NCI-H526 (cell line): ENCODE measurements at places on chromosomes 16 and 17.

GRCh38 chr17:38449364-38449763, 21.1 kb downstream of the ARHGAP23 start:
- no peak for DNase-seq

DNA sequence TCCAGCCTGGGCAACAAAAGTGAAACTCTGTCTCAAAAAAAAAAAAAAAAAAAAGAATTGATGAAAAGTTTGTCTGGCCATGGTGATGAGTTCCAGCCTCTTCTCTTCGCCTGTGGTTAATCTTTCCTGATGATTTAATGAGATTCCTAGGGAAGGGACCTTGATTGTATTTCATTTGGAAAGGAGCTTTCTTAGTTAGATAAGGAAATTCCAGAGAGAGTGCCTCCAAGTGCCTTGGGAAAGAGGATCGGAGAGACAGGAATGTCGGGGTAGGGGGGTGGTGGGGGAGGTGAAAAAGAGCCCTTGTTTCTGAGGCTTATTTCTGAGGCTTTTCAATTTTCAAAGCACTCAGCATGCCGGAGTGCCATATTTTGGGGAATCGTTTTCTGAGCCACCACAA, 93.2 kb upstream of the SIAH1 start:
- DNase-seq: no peak

GRCh38 chr16:4407543-4408322, 8.7 kb downstream of the CORO7 start:
- no peak for DNase-seq

DNA sequence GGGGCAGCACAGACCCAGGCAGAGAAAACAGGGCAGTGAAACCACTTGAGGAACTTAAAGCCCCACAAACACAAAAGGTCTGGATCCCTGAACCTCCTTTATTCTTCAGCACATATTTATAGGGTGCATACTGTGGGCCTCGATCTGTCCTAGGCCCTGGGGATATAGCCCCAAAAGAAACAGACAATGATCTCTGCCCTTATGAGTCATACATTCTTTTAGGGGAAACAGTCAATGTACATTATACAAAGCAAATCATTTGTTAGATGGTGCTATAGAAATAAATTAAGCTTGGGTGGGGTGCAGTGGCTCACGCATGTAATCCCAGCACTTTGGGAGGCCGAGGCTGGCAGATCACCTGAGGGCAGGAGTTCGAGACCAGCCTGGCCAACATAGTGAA, 10.0 kb upstream of the HES7 start:
- DNase-seq: no peak

DNA sequence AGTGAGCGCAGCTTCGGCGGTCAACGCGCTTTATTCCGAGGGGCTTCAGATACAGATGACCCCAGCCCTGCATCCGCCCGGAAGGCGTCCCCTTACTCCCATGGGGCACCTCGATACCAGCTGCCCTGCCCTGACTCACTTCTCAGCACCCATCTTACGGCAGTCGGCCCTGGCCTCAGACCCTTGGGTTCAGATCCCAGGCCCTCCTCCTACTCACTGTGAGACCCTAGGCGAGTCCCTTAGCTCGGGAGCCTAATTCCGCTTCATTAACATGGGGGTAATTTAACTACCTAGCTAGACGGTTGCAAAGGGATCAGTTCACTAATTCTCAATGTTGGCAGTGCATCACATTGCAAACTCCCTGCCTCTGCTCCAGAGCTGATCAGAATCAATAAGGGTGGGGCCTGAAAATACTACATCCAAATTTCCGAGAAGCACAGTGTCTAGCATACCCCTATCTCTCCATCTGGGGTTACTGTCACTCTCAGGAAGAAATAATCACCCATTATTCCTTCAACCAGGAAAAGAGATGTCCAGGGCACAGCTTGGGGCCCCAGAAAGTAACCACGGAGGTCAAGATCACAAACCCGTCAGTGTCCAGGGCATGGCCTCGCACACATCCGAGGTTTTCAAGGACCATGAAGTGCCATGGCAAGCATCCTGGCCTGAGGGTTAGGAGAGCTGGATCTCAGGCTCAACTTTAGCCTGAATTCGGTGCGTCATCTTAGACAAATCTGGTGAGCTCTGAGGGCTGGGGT, 415 bp upstream of the FLOT2 start:
- DNase-seq: no peak

GRCh38 chr16:87924041-87924810, 12.1 kb downstream of the CA5A start:
- DNase-seq: peak; percentile 37

GRCh38 chr17:14301279-14302090, 604 bp downstream of the HS3ST3B1 start:
- no peak for DNase-seq

DNA sequence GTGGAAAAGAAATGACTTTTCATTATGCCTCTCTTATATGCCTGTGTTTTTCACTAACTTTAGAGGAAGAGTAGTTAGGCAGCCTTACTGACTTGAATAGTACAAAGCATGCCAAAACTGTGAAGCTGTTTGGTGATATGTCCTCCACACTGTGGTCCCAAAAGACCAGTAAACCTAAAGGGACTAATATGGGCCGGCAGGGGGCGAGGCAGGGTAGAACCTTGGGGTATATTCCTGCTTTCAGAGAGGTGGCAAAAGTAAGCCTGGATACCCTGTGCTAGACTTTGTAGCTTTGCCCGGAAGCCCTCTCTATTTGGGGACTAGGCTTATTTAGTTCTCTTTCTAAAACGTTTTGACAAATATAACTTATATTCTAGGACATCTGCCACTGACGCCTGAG, 36.5 kb upstream of the VWA3A start:
- DNase-seq: no peak

DNA sequence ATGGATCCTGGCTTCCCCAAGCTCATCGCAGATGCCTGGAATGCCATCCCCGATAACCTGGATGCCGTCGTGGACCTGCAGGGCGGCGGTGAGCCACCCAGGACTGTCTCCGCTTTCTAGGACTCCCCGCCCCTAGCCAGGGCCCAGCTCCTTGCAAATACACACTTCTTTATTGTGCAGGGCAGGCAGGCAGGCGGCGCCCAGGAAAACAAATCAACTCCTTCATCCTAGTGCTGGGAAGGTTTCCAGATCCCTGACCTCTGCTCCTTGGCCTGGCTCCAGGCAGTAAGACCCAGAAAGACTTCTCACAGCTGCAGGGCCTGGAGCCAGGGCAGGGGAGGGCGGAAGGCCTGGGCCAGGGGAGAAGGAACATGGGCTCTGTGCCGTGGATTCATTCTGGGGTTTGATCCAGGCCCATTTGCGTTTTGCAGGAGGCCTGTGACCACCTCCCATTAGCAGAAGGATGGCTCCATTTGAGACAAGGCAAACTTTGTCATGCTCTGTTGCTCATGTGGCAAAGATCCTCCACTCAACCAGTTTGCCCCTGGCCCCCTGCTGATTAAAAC, 6.0 kb upstream of the LPCAT2 start:
- DNase-seq: no peak

DNA sequence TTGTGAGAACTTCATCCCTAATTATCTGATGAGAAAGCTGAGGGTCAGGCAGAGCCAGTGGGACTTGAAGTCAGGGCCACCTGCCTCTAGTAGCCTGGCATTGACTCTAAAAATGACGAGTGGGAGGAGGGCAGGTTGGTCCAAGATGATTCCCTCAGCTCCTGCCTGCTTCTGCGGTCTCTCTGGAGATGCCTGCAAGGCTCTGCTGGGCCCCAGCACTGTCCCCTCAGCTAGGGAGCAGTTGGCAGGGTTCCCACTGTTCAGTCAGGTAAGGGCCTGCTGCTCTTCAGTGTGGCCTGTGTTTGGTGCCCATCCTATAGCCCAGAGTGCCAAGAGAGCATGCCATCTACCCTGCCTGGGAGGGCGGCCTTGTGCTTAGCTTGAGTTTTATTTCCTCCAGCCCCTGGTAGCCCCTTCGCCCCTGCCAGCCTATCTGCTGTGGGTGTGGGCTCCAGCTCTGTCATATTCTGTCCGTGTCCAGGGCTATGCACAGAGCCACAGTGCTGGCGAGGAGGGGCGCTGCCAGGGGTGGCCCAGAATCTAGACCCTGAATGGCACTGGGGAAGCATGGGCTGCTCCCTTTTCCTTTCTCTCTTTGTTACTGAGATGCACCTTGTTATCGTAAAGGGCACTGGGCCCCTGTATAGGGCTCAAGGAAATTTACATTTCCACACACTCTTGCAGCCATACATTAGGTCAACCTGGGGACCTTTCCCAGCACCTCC, 68.5 kb downstream of the CYLD start:
- DNase-seq: no peak

DNA sequence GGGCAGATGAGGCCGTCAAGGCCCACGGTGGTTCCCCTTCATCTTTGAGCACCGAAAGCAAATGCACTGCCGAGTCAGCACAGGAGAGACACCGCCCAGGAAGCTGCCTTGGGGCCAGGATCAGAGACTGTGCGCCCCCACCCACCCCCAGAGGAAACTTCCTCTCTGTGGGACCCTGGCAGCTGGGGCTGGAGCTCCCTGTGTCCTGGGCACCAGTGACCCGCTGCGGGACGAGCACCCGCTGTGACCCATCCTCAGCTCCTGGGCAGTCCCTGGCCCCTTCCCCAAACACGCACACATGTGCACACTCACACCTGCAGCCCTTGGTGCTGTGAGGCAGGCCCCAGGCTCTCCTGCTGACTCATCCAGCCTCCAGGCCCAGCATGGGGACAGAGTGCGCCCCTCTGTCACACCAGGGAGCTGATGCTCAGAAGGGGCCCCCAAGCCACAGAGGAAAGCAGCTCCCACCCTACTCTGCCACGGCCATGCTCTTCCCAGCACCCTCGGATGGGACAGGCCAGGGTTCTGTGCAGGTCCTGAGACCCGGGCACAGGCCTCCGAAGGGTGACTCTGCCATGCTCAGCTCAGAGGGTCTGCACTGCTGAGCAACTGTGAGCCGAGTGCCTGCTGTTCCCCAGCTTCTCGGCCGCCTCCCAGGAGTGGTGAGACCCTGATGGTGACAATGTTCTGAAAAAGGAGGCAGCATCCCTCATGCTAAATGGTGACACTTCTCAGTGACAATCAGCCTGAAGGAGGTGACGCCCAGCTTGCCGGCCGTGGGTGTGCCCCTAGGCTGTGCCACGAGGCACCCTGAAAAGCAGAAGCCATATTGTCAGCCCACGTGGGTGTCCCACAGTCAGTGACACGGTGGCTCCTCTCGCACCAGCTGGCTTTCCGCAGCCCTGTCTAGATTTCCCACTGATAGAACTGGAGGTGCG, 3.6 kb downstream of the PIEZO1 start:
- DNase-seq: no peak

DNA sequence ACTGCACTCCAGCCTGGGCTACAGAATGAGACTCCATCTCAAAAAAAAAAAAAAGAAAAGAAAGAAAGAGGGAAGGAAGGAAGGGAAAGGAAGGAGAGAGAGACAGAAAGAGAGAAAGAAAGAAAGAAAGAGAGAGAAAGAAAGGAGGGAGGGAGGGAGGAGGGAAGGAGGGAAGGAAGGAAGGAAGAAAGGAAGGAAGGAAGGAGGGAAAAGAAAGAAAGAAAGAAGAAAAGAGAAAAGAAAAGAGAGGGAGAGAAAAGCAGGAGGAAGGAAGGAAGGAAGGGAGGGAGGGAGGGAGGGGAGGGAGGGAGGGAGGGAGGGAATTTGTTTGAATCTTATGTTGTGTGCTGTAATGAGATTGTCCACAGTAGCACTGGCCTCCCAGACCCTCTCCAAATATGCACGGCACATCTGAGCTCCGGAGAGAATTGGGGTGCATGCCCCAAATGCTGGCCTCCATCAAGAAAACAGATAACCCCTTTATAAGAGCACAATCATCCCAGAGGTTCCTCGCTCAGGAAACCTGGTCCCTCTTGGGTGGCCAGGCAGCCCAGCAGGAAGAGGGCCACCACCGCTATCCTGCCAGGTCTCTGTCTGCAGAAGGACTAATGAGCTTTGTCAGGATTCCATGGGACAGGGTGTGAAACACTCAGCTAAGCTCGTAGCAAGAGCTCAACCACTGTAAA, 8.8 kb upstream of the EIF1 start:
- no peak for DNase-seq

GRCh38 chr16:71961066-71962039, 38.8 kb downstream of the PKD1L3 start:
- DNase-seq: peak; percentile 79

GRCh38 chr17:55745258-55745657, 5.6 kb upstream of the PCTP start:
- DNase-seq: no peak

DNA sequence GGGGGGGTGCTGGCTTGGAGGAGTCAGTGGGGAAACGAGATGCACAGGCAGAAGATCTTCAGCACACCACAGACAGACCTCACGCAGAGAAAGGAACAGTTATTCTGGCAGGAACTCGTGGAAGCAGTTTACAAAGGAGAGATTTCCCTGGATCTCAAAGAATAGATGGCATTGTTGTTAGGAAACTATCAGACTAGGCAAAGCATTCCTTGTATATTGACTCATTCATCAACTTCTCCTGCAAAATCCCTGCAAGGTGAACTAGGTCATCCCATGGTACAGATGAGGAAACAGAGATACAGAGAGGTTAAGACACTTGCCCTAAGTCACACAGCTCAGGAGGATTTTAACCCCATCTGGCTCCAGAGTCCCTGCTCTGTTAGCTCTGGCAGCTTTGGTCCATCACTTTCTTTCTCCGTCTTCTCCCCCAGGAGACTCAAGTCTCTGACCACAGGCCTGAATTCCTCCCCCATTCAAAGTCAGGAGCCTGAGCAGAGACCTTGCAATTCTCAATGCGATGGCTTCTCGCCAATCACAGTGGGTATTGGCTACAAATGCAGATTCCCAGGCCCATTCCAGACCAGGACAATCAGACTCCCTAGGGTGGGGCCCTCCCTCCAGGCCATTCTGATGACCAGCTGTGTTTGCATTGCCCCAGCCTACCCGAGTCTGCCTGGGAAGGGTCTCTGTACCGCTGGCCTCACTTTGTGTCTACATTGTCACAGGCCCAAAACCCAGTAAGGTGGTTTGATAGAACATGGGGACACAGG, 56.4 kb downstream of the LITAF start:
- DNase-seq: no peak

DNA sequence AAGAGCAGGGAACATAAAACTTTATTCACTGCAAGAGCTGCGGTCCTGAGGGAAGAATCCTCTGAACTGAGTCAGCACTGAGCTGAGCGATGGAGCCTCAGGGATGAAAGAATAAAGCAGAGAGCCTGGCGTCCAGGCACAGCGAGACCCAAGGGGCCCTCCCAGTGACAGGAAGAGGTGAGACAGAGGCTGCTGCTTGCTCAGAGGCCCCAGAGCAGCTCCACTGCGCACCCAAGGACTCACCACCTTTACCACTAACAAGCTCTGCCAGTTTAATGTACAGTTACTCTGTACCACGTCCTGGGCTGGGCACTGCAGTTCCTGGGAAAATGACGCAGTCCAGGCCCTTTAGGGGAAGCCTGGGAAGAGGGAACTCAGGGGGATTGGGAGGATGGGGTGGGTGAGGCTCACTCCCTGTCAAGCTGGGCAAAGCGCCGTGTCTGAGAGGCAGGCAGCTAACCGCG, 5.6 kb downstream of the GFAP start:
- no peak for DNase-seq

DNA sequence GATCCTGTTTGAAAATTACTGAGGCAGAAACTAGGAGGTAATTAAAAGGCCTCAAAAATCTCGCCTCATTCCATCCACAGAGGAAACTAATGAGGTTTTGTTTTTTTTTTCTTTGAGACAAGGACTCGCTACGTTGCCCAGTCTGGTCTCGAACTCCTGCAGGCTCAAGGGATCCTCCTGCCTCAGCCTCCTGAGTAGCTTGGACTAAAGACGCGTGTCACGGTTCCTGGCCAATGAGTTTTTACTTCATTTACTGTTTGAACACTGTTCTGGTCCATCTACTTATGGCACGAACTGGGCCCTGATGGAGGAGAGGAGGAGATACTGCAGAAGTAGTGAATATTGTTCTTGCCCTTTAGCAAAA, 600 bp upstream of the BLTP2 start:
- DNase-seq: no peak
